ENCODE measurements at places on chromosomes 12 and 14. TPM values are rescaled to one million over a fixed set of nuclear protein-coding genes. Genes with fewer than 3 reads are reported as not detected.

The NPC2 gene
- 224 TPM for total RNA-seq

- no peak for DNase-seq
Measured at GRCh38 chr12:30438601-30439041, 257.0 kb downstream of the IPO8 start.

DNA sequence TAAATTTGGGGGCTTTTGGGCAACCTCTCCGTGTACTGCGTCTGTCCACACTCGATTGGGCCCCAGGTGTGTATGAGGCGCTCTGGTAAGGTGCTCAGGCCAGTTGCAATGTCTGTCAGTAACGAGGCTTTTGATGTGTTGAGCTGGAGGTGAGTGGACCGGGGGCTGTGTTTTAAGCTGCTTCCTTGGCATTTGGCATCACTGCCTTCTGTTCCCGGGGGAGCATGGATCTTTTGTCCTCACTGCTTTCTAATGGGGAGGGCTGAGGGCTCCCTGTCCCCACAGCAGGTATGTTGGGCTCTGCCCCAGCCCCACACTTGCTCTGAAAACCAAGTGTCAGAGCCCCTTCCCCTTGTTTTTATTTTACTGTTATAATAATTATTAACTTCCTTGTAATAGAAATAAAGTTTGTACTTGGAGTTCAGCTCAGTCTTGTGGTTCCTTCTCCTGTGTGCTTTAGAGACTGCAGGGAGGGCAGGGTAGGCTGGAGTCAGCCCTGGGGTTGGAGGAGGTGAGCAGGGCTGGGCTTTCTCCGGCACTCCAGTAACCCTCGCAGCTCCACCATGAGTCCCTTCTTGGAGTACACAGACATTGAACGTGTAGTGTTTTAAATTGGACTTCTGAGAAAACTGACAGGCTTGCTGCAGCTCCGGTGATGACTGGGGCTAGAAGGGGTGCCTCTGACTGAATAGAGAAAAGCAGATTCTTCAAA is 28.0 kb downstream of the TRAFD1 start:
- no peak for DNase-seq

- DNase-seq, result no peak
Measured at GRCh38 chr12:56377310-56377988, 14.8 kb upstream of the APOF start.

The KSR2 gene
- total RNA-seq, result not detected

- no peak for DNase-seq
Measured at GRCh38 chr14:88388741-88389282, 3.4 kb downstream of the SPATA7 start.

DNA sequence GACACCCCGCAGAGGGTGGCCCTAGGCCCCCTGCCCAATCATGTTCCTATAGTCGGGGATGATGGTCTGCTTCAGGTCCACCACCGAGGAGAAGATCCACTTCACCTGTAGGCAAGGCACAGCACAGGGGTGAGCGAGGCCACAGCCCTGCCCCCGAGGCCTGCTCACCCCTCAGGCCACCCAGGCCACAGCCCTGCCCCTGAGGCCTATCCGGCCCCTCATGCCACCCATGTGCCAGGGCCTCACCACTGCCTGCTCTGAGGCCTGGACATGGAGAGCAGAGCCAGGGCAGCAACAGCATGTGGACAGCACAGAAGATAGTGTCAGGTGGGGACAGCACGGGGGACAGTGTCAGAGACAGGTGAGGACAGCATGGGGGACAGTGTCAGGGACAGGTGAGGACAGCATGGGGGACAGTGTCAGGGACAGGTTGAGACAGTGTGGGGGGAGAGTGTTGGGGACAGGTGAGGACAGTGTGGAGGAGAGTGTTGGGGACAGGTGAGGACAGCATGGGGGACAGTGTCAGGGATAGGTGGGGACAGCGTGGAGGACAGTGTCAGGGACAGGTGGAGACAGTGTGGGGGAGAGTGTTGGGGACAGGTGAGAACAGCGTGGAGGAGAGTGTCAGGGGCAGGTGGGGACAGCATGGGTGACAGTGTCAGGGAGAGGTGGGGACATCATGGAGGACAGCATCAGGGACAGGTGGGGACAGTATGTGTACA is 239.7 kb downstream of the TMEM121 start:
- no peak for DNase-seq

The AJUBA gene
- total RNA-seq, result 5.1 TPM

DNA sequence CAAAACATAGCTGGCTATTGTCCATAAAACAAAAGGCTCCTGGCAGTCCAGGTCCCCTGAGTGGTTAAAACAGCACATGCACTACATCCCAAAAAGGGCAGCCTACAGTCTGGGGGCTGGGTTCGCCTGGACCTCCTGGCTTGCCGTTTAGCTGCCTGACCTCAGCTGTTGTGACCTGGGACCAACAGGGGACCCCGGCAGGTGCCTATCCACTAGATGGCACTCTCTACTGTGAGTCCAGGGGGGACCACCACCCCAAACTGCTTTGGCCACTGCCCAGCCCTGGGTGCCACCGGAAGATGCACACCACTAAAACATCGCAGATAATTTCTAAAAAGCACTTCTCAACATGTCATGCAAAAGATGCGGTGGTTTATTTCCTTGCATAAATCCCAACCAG is 2.9 kb upstream of the RTL1 start:
- DNase-seq, result no peak

- no peak for DNase-seq
Measured at GRCh38 chr14:59998564-59998963, 78.6 kb downstream of the LRRC9 start.

DNA sequence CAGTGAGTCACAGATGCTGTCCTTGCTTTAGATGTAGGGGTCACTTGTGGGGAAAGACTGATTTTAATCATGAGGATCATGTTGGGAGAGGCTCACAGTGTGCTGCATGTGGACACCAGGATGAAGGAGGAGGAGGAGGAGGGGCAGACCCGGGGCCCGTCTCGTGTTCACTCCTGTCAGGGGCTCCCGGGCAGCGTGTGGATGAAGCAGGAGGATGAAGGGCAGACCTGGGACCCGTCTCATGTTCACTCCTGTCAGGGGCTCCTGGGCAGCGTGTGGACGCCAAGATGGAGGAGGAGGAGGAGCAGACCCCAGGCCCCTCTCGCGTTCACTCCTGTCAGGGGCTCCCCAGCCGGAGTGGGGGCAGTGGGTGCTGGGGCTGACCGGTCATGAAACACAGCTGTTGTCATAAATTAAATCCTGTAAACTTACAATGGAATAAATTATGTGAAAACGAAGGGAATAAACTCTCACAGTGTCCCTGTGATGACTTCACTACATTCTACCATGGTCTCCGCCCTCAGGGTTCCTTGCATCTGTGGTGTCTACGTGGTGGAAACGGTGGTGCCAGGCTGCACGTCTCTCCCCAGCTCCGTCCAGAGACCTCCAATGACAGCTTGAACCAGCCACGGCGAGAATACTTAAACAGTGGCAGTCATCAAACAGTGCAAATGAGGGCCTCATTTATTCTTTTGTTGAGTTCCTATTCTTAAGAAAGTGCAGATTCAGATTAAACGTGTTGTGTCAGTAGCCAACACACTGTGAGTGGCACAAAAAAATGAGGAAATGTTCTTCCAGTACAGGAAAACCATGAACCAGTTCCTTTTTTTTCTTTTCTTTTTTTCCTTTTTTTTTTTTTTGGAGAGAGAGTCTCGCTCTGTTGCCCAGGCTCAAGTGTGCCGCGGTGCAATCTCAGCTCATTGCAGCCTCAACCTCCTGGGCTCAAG is 37.7 kb upstream of the SFSWAP start:
- no peak for DNase-seq

Data from posterior vena cava (tissue), 2 donors.